Activated CD4-positive, alpha-beta T cell treated with anti-CD3 and anti-CD28 coated beads for 36 hours (primary cell): ENCODE measurements at places on chromosomes 4 and X. TPM values are rescaled to one million over a fixed set of nuclear protein-coding genes. Genes with fewer than 3 reads are reported as not detected.

The SNCA gene
- total RNA-seq: 0.85 TPM

The P2RY4 gene
- total RNA-seq: 0.23 TPM

The SPOCK3 gene
- total RNA-seq: not detected

The SAGE1 gene
- total RNA-seq: not detected

The C4orf50 gene
- 0.05 TPM for total RNA-seq

The CXXC4 gene
- total RNA-seq: not detected

The CSN1S1 gene
- not detected for total RNA-seq

The AMER1 gene
- total RNA-seq: 3.5 TPM

The ADH1A gene
- total RNA-seq: not detected

The SERTM2 gene
- total RNA-seq: not detected

The KLF8 gene
- 5.4 TPM for total RNA-seq

The MAGED1 gene
- total RNA-seq: 55.4 TPM

The ZNF182 gene
- total RNA-seq: 9.3 TPM

The ENPEP gene
- total RNA-seq: not detected

GRCh38 chrX:75155447-75155826 lies 646 bp downstream of the ABCB7 start:
- H3K4me1 ChIP-seq: peaks cover 51% of the 10 kb centered on the region
- H3K4me3 ChIP-seq: peak overlapping the region; percentile 83
- H3K36me3 ChIP-seq: peaks cover 7% of the 10 kb centered on the region
- H3K27ac ChIP-seq: peak overlapping the region; percentile 98
- H3K27me3 ChIP-seq: no peaks in the 10 kb centered on the region

- DNase-seq: no peak
- H3K36me3 ChIP-seq: no peaks in the 10 kb centered on the region
- no peaks in the 10 kb centered on the region for H3K27me3 ChIP-seq
These were observed 45.6 kb downstream of the PPP2R2C start for GRCh38 chr4:6426571-6427438.

- H3K4me1 ChIP-seq: no peaks in the 10 kb centered on the region
- no peaks in the 10 kb centered on the region for H3K27me3 ChIP-seq
- no peak overlapping the region for H3K27ac ChIP-seq
- no peaks in the 10 kb centered on the region for H3K36me3 ChIP-seq
- no peak overlapping the region for H3K4me3 ChIP-seq
These were observed 15.5 kb upstream of the PDZD4 start for GRCh38 chrX:153845842-153846241.

- no peaks in the 10 kb centered on the region for H3K36me3 ChIP-seq
- no peak for DNase-seq
- H3K27ac ChIP-seq: no peak overlapping the region
- peaks cover under 1% of the 10 kb centered on the region for H3K27me3 ChIP-seq
These were observed 74.7 kb downstream of the SNCA start for GRCh38 chr4:89762311-89762710.

DNA sequence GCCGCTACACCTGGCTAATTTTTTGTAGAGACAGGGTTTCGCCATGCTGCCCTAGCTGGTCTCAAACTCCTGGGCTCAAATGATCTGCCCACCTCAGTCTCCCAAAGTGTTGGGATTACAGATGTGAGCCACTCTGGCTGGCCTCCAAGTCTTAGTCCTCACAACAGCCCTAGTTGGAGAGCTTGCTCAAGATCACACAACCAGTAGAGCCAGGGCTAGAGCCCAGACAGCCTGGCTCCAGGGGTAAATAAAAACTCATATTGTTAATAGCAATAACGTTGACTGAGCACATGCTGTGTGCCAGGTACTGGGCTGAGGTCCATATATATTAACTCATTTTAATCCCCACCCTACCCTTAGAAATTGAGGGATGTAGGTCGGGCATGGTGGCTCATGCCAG lies 7.3 kb upstream of the JAKMIP1 start:
- no peaks in the 10 kb centered on the region for H3K36me3 ChIP-seq
- H3K27me3 ChIP-seq: peaks cover 6% of the 10 kb centered on the region
- H3K4me1 ChIP-seq: no peaks in the 10 kb centered on the region
- H3K27ac ChIP-seq: no peak overlapping the region
- DNase-seq: no peak
- H3K4me3 ChIP-seq: no peak overlapping the region

- no peaks in the 10 kb centered on the region for H3K27me3 ChIP-seq
- no peaks in the 10 kb centered on the region for H3K4me1 ChIP-seq
- no peak overlapping the region for H3K27ac ChIP-seq
- no peak overlapping the region for H3K4me3 ChIP-seq
- H3K36me3 ChIP-seq: peaks cover 3% of the 10 kb centered on the region
These were observed 55.4 kb downstream of the ACOX3 start for GRCh38 chr4:8385106-8385505.

DNA sequence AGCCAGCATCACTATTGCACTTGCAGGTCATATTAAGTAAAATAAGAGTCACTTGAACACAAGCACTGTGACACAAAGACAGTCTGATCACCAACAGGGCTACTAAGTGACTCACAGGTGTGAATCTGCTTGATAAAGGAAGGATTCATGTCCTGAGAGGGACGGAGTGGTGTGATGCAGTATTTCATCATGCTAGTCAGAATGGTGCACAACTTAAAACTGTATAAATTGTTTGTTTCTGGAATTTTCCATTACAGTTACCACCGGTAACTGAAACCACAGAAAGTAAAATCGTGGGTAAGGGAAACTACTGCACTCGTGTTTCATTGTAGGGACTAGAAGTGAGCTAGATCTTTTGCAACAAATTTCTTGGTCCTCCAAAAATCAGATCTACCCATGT lies 109.7 kb downstream of the ELOVL6 start:
- H3K4me1 ChIP-seq: peaks cover 68% of the 10 kb centered on the region
- peaks cover 12% of the 10 kb centered on the region for H3K36me3 ChIP-seq
- H3K27me3 ChIP-seq: no peaks in the 10 kb centered on the region
- DNase-seq: peak; percentile 62
- peak overlapping the region; percentile 43 for H3K4me3 ChIP-seq

- no peak for DNase-seq
- no peaks in the 10 kb centered on the region for H3K27me3 ChIP-seq
- no peaks in the 10 kb centered on the region for H3K36me3 ChIP-seq
These were observed 495.6 kb downstream of the KCNIP4 start for GRCh38 chr4:21452931-21453330.

- peaks cover 6% of the 10 kb centered on the region for H3K36me3 ChIP-seq
- H3K27me3 ChIP-seq: no peaks in the 10 kb centered on the region
- no peak overlapping the region for H3K27ac ChIP-seq
- DNase-seq: no peak
- H3K4me1 ChIP-seq: no peaks in the 10 kb centered on the region
- no peak overlapping the region for H3K4me3 ChIP-seq
These were observed 65.5 kb downstream of the ZNF81 start for GRCh38 chrX:47902161-47902560.

- H3K4me3 ChIP-seq: no peak overlapping the region
- H3K36me3 ChIP-seq: no peaks in the 10 kb centered on the region
- H3K27ac ChIP-seq: no peak overlapping the region
- DNase-seq: no peak
- no peaks in the 10 kb centered on the region for H3K27me3 ChIP-seq
- no peaks in the 10 kb centered on the region for H3K4me1 ChIP-seq
These were observed 134.5 kb upstream of the NLGN4X start for GRCh38 chrX:6363188-6363587.

DNA sequence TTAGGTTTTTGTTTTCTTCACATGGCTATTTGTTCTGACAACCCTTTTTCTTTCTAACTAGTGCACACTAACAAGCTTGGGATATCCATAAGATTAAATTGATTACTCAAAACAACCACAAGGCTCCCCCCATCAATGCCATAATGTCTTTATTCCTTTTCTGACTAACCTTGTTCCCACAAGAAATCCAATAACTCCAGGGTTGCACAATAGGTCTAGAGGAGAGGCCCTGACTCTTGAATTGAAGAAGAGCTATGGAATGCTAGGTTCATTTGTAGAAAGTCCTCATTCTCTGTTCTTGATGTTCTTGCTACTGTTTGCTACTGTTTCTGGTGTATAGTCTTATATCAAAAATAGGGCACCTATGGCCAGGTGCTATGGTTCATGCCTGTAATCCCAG lies 71.0 kb downstream of the PRRG1 start:
- no peak overlapping the region for H3K27ac ChIP-seq
- H3K4me1 ChIP-seq: no peaks in the 10 kb centered on the region
- no peak for DNase-seq
- H3K27me3 ChIP-seq: no peaks in the 10 kb centered on the region
- H3K4me3 ChIP-seq: no peak overlapping the region
- H3K36me3 ChIP-seq: no peaks in the 10 kb centered on the region

- H3K27me3 ChIP-seq: no peaks in the 10 kb centered on the region
- no peak for DNase-seq
- no peak overlapping the region for H3K27ac ChIP-seq
These were observed 175.6 kb upstream of the GPC4 start for GRCh38 chrX:133590703-133591505.

DNA sequence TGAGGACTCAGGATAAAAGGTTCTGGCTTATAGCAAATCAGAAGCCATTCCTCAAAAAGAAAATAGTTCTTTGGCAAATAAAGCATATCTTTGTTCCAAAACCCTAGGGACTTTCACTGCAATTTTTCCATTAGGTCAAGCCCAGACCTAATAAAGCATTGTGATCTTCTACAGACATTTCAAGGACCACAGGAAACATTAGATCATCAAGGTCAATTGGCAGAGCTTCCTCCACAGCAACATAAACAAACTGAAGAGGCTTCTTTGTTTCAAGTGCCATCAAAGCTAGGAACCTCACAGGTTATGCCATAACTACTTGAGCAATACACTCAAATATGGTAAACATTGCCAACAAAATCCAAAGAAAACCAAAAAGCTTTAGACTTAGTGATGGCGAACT lies 144.9 kb downstream of the ANXA5 start:
- no peaks in the 10 kb centered on the region for H3K4me1 ChIP-seq
- H3K4me3 ChIP-seq: no peak overlapping the region
- H3K27me3 ChIP-seq: peaks cover 24% of the 10 kb centered on the region
- H3K27ac ChIP-seq: no peak overlapping the region

GRCh38 chr4:118783887-118784286 lies 52.0 kb downstream of the SEC24D start:
- no peak for DNase-seq
- H3K36me3 ChIP-seq: peaks cover 18% of the 10 kb centered on the region
- H3K27ac ChIP-seq: no peak overlapping the region

- H3K4me1 ChIP-seq: peaks cover 14% of the 10 kb centered on the region
- H3K27me3 ChIP-seq: peaks cover 14% of the 10 kb centered on the region
- no peak overlapping the region for H3K27ac ChIP-seq
- H3K4me3 ChIP-seq: peak overlapping the region; percentile 41
- peak; percentile 41 for DNase-seq
These were observed 70.1 kb upstream of the CBR4 start for GRCh38 chr4:169079942-169080827.

GRCh38 chr4:121658125-121658524 lies 38.7 kb downstream of the ANXA5 start:
- no peak overlapping the region for H3K27ac ChIP-seq
- no peaks in the 10 kb centered on the region for H3K27me3 ChIP-seq
- no peaks in the 10 kb centered on the region for H3K36me3 ChIP-seq
- no peak for DNase-seq
